ENCODE measurements at places on chromosomes 13 and 19. TPM values are rescaled to one million over a fixed set of nuclear protein-coding genes. Genes with fewer than 3 reads are reported as not detected.

- H3K36me3 ChIP-seq, result no peaks in the 10 kb centered on the region
- peaks cover 8% of the 10 kb centered on the region for H3K4me1 ChIP-seq
- peaks cover 68% of the 10 kb centered on the region for H3K27me3 ChIP-seq
- no peak overlapping the region for H3K4me3 ChIP-seq
Measured at GRCh38 chr19:33685541-33685940, 63.8 kb downstream of the CHST8 start.

DNA sequence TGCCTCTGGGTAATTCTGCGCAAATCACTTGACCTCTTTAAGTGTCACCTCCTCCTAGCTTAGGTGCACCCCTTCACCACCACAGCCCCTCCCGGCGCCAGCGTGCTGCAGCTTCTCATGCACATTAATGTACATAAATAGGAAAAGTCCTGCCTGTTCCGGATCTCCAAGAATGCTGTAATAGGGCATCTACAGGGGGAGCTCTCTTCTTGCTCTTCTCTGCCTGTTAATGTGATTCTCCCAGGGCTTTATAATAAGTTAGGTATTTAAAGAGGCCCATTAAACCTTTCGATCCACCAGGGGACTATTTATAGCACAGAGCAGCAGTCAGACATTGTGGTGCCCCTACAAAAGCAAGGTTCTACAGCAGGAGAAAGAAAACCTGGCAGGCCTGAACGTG is 35.3 kb downstream of the SOX1 start:
- H3K36me3 ChIP-seq, result no peaks in the 10 kb centered on the region
- no peak overlapping the region for H3K4me3 ChIP-seq
- no peak for DNase-seq
- no peaks in the 10 kb centered on the region for H3K4me1 ChIP-seq

DNA sequence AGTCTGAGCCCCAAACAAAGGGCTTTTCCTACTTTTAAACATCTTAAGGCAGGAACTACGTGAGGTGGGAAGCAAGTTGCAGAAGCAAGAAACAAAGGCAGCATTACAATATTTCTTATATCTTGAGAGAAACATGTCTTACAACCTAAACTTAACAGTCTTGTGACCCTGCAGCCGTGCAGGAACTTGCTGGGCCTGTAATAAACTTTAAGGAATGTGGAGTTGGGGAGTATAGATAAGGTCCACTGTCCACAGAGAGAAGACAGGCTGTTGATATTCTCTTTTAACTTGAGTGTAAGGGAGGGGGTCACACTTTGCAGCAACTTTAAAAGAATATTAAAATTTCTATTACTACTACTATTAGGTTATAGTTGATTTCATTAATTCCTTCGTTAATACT is 214.6 kb upstream of the HTR2A start:
- H3K4me3 ChIP-seq, result no peak overlapping the region
- H3K36me3 ChIP-seq, result no peaks in the 10 kb centered on the region
- H3K4me1 ChIP-seq, result no peaks in the 10 kb centered on the region

DNA sequence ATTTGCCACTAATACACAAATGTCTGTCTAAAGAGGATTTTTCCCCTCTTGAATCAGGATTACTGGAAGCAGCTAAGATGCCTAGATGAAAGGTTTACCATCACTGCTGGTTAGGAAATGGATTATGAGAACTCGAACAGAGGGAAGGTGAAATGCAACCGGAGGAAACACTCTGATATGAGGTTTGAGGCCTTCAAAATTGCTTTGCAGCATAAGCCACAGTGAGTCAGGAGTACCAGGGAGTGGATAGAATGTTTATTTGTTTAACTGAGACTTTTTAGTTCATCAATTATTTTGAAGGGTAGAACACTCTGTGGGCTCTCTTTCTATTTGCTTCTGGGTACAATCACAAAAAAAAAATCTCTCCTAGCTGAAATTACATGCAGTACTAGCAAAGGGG is 18.1 kb downstream of the CDADC1 start:
- H3K36me3 ChIP-seq, result peaks cover 73% of the 10 kb centered on the region
- DNase-seq, result no peak
- no peak overlapping the region for H3K27ac ChIP-seq
- H3K27me3 ChIP-seq, result no peaks in the 10 kb centered on the region
- no peak overlapping the region for H3K4me3 ChIP-seq
- no peaks in the 10 kb centered on the region for H3K4me1 ChIP-seq

GRCh38 chr19:6393983-6394412 is 1.0 kb upstream of the GTF2F1 start:
- H3K4me3 ChIP-seq, result peak overlapping the region; percentile 95
- peaks cover 31% of the 10 kb centered on the region for H3K4me1 ChIP-seq
- H3K27ac ChIP-seq, result peak overlapping the region; percentile 89
- no peak for DNase-seq

- H3K4me1 ChIP-seq, result peaks cover 10% of the 10 kb centered on the region
- peak overlapping the region; percentile 98 for H3K4me3 ChIP-seq
- peak overlapping the region; percentile 100 for H3K27ac ChIP-seq
- peak; percentile 94 for DNase-seq
Measured at GRCh38 chr19:13149628-13150186, 468 bp downstream of the STX10 start.

DNA sequence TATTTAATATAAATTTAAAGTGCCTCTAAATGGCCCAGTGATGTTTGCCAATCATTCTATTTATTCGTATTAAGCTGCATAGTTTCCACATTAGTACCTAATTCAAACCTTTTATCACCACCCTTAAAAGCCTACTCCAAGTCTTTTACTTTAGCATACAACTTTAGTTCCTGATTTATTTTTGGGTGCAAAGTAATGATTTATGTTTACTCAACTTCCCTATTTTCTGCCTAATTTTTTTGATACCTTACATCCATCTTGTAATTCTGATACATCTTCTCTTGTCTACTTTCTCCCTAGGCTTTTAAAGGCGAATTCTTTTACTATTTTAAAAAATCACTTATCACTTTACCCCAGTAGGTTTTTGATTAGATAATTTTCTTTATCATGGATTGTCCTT is 2651.1 kb upstream of the PCDH20 start:
- no peaks in the 10 kb centered on the region for H3K36me3 ChIP-seq
- no peak for DNase-seq
- no peak overlapping the region for H3K4me3 ChIP-seq
- no peaks in the 10 kb centered on the region for H3K27me3 ChIP-seq

DNA sequence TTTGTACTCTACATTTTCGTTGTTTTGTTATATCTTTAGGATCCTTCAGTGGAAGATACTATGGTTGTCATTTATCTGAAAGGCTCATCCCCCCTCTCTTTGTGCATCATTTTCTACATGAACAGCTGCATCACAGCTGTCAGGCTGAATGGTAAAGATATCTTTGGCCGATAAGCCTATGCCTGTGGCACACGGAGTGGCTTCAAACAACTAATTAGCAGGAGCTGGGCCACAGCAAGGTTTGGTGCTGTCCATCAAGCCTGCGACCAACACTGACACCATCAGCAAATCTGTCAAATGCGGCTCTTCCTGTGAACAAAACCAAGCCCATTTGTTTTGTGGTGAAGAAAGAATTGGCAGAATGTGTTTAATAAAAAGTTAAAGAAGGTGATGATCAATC is 334.4 kb downstream of the PCDH9 start:
- H3K27me3 ChIP-seq, result no peaks in the 10 kb centered on the region
- no peak overlapping the region for H3K27ac ChIP-seq
- H3K4me3 ChIP-seq, result no peak overlapping the region
- H3K4me1 ChIP-seq, result no peaks in the 10 kb centered on the region
- H3K36me3 ChIP-seq, result no peaks in the 10 kb centered on the region
- no peak for DNase-seq

DNA sequence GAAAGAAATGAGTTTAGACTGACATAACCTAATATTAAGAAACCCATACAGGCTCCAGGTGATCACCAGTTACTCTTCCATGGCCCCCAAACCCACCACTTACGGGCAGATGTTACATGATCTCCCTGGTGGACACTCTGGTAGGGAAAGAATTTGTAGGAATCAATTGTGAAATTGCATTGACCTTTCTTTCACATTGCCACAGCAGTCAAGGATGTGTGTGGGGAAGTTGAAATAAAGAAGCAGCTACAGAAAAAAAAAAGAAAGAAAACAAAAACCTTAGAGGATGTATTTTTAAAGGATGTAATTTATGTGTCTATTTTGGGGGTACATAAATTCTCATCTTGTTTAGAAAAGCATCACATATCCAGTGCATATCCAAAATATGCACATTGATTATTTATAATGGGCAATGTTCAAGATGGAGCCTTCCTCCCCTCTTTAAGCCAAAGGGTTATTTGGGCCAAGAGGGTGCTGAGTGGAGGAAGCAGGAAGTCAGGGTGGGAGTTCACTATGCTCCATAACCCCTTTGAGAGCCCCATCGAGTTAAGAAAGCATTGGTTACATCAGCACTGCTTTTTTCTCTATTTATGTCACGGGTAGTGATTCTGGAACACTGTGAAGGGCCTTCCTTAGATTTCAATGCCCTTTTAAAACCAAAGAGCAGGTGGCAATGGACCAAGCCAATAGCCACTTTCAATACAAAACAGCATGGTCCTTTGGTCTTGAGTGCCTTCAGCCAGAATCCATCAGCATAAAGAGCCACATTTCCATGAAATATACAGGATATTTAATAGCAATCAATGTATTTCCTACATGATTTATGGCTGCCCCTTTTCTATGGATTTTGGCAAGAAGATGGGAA is 169.6 kb downstream of the LACC1 start:
- no peaks in the 10 kb centered on the region for H3K36me3 ChIP-seq
- H3K27ac ChIP-seq, result no peak overlapping the region
- H3K4me1 ChIP-seq, result no peaks in the 10 kb centered on the region

DNA sequence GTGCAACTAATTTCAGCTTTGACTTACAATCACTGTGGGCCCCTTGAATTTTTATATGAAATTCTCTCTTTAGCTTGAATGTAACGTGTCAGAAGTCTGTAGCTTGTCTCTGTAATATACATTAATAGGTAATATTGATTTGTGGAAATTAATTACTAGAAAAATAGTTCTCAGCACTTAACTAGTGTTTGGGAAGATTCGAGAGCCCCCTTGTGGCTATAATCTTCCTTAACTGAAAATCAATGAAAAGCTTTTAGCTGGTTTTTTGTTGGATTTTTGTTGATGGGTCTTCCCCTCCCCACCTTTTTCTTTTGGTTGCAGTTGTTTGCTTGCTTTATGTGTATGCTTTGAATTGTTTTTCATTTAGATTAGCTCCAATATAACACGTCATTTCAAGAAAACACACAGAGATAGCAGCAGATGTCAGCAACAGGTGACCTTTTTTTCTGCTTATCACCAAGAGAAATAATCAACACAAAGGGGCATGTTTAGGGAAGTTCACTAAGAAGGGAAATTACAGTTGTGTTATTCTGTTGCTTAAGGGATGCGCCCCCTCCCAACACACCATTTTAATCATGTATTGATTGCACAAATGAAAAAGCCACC is 176.8 kb downstream of the OXGR1 start:
- no peaks in the 10 kb centered on the region for H3K36me3 ChIP-seq
- no peaks in the 10 kb centered on the region for H3K27me3 ChIP-seq
- H3K4me3 ChIP-seq, result no peak overlapping the region
- no peak for DNase-seq

GRCh38 chr19:19075126-19075525 is 11.3 kb downstream of the SLC25A42 start:
- no peak for DNase-seq
- no peaks in the 10 kb centered on the region for H3K4me1 ChIP-seq
- no peaks in the 10 kb centered on the region for H3K36me3 ChIP-seq
- H3K4me3 ChIP-seq, result no peak overlapping the region
- H3K27ac ChIP-seq, result no peak overlapping the region

DNA sequence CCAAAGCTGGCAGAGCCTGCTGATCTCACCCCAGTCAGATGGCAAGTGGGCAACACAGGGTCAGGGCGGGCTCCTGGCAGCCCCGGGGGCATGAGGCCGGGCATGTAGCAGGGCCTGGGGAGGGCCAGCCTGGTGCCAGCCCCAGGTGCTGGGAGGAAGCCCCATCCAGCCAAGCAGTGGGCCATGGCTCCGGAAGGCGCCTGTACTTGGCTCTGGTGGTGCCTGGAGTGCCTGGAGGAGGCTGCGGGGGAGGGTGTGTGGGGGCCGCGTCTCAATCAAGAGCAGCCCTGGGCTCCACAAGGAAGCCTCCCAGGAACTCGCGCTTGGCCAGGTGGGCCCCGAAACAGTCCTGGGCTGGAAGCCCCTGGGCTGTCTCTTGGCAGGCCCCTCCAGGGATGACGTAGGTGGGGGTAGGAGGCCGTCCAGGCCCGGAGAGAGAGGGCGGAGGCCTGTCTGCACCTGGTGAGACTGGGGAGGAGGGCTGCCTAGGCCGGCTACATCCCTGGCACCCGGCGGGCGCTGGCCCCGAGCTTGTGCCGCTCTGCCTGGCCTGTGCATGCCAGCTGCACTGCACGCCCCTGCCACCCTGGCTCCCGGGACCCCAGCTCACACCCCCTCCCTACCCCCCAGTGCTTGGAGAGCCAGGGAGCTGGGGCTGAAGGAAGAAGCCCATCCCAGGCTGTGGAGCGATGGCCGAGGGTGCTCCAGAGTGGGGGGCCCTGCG is 45.9 kb downstream of the COMP start:
- H3K27ac ChIP-seq, result no peak overlapping the region
- DNase-seq, result no peak
- no peaks in the 10 kb centered on the region for H3K4me1 ChIP-seq
- H3K36me3 ChIP-seq, result no peaks in the 10 kb centered on the region

- no peak overlapping the region for H3K4me3 ChIP-seq
- H3K27me3 ChIP-seq, result peaks cover 11% of the 10 kb centered on the region
- DNase-seq, result no peak
- no peaks in the 10 kb centered on the region for H3K36me3 ChIP-seq
Measured at GRCh38 chr19:19109601-19110000, 28.7 kb downstream of the TMEM161A start.

GRCh38 chr19:3708207-3708931 is at the start of gene TJP3:
Gene TJP3, plus strand, starts transcription at chr19:3708384. Its CDS starts 20,049 bp downstream, at chr19:3728433.
- no peak within 1 kb of the TSS for H3K4me3 ChIP-seq
- peaks cover 10% of the 10 kb centered on the region for H3K4me1 ChIP-seq
- DNase-seq, result no peak
- H3K36me3 ChIP-seq, result no peaks in the 10 kb centered on the region
- no peak within 1 kb of the TSS for H3K27ac ChIP-seq
- no peaks in the 10 kb centered on the region for H3K27me3 ChIP-seq

DNA sequence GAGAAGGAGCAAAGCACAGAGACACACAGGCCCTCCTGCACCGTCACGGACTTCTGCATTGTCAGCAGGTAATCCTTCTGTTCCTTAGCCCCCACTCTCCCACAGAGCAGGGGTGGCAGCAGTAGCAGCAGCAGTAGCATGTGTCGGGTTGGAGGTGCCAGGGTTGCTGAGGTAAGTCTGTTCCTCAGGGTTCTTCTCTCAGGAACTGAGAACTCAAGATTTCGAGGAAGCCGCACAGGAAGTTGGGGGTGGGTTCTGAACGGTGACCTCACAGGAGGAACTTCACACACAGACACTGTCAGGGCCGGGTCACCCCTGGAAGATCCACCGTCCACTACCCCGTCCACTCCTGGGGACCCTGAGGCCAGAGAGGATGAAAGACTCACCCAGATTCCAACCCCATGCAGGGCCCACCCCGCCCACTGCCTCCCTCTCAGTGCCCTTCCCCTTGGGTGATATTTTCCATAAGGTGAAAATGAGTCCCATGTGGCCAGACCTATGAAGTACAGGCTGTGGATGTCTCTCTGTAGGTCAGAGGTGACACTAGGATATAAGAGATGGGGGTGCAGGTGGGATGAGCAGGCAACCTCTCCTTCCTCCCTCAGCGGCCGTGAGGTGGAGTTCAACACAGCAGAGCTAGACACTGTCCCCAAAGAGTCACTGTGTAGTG is at the start of gene SIGLEC12:
TSS of gene SIGLEC12 (minus strand) at position 207 of the 670 bp plus-strand sequence. CDS start at position 140, 67 bp downstream.
- no peak within 1 kb of the TSS for H3K27ac ChIP-seq
- H3K27me3 ChIP-seq, result peaks cover 8% of the 10 kb centered on the region
- DNase-seq, result peak; percentile 89
- no peaks in the 10 kb centered on the region for H3K36me3 ChIP-seq

- H3K4me3 ChIP-seq, result no peak overlapping the region
- no peak for DNase-seq
Measured at GRCh38 chr19:8525401-8525684, 11.4 kb upstream of the ZNF414 start.

ACP7 gene
- not detected for total RNA-seq

DNAAF3 gene
- not detected for total RNA-seq

LAIR2 gene
- not detected for total RNA-seq

EMC10 gene
- total RNA-seq, result 62.5 TPM

PRR19 gene
- 1.2 TPM for total RNA-seq

OR4F17 gene
- not detected for total RNA-seq

All from spleen (tissue), 13 donors.